ENCODE measurements at places on chromosomes 7 and 10. TPM values are rescaled to one million over a fixed set of nuclear protein-coding genes. Genes with fewer than 3 reads are reported as not detected.
A peak's percentile ranks its signal among the peaks of the same experiment; 100 is the strongest.

GAD2 gene
- not detected for total RNA-seq

DNA sequence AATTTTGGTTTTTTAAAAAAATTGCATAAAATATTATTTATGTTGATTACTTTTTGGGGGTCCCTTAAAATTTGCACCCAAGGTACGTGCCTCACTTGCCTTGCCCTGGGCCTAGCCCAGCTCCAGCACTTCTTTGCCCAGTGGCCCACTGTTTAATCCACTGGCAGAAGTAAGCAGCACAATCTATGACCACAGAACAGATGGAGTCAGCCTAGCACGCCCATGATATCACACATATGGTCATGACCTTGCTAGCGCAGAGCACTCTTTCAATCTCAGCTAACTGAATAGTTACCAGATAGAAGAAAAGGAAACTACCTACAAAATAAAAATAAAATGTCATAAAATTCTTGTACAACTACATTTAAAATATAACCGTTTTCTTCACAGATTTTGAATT lies 5.6 kb downstream of the OGA start:
- DNase-seq: no peak

GIMAP1 gene
- 2.4 TPM for total RNA-seq

DNA sequence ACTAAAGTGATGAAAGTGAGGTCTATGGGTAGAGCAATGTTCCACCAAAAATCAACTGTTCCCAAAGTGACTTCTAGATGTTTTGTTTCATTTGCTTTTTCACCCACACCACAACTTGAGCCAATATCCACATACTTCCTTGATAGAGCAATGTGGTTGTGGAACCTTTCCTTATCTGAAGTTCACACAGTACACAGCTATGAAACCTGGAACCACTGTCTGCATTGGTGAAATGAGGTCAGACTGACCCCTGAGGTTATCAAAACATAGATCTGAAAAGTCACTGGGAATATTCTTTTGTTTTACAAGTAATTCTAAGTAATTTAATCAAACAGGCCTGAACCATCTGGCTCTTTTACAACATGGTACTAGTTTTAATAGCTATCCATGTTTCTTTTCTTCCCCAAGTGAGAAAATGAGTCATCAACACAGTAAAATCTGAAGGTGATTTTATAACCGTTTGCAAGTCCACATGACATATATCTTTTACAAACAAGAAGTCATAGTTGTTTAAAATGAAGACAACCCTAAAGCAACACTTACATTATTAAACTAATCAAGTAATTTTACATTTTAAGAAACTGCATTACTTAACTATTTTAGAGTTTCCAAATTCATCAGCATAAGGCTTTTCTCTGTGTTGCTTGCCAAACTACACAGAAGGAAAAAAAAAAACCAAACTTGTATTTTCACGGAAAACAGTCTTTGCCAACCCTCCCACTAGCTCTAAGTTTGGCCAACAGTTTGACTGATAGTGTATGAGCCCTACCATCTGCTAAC lies 80.3 kb downstream of the LRRC17 start:
- DNase-seq: no peak

GRCh38 chr10:47031901-47032465 lies 120.8 kb downstream of the PTPN20 start:
- peak; percentile 26 for DNase-seq

ZFAND2A gene
- 40.7 TPM for total RNA-seq

TDRD1 gene
- 2.9 TPM for total RNA-seq

ENO4 gene
- total RNA-seq: 0.37 TPM

- DNase-seq: peak; percentile 25
These were observed 72.3 kb downstream of the PRPF18 start for GRCh38 chr10:13658871-13659685.

- no peak for DNase-seq
These were observed 49.6 kb upstream of the MYL10 start for GRCh38 chr7:101678658-101679057.

MKI67 gene
- 39.5 TPM for total RNA-seq

NUDT13 gene
- 3.3 TPM for total RNA-seq

GRCh38 chr7:120320218-120320961 lies 47.4 kb downstream of the KCND2 start:
- DNase-seq: no peak

DNA sequence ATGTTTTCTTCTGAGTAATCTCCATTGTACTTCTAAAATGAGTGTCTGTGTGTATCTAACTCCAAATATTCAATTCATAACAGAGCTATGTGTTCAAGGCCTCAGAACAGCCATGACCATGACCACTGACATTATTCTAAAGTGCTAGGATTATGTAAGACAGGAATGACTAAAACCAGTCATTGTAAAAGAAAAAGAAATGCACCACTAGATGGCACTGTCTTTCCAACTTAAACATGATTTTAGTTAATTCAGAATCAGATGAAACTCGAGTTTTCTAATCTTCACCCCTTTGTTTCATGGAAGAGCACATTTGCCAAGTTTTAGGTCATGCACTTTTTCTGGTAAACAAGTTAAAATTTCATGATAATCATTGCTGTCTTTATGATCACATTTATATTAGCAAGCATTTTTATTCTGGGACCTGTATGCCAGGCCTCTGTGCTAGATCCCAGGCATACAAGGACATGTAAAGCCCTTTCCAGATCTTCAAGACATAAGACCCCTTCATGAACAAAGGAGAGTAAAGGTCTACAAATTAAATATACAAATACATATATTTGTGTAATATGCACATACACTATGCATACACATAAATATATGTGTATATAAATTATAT lies 26.1 kb upstream of the RSU1 start:
- no peak for DNase-seq

DNA sequence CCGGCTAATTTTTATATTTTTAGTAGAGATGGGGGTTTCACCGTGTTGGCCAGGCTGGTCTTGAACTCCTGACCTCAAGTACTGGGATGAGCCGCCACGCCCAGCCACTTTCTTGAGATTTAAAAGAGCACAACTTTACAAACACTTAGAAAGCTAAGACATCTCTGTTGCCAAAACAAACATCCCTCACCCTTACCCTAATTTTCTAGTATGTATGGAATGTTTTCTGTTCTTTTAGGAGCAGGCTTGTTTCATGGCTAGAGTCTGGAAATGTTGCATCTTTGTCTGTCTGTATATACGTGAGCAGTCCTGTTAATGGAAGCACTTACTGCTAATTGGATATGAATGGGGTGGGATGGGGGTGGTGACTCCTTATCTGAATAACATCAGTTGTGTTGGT lies 2.9 kb downstream of the OLAH start:
- no peak for DNase-seq

DNA sequence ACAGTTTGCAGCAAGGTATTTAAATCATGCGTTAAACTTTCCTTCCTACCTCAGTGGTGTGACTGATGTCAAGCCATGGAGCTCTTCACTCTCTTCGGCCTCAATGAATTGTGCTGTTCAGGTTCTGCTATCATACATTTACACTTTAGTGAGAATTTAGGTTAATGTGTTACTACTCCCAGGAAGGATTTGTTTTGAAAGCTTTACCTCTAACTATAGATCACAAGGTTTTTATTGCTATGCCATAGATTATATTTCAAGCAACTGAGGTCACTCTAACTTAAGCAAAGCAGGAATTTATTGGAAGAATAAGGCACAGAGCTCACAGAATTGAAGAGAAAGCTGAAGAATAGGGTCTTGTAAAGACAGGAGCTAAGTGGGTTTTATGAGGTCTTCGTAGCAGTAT lies 11.0 kb upstream of the ADD3 start:
- DNase-seq: no peak

DNA sequence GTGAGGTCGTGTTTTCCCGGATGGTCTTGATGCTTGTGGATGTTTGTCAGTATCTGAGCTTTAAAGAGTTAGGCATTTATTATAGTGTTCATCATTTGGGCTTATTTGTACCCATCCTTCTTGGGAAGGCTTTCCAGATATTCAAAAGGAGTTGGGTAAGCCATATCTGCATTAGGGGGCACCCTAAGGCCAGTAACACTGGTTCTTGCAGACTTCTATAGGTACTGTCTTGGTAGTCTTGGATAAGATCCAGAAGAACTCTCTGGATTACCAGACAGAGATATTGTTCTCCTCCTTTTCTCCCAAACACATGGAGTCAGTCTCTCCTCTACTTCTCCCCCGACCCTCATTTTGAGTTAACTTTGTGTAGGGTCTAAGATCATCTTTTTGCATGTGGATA lies 92.8 kb downstream of the SDK1 start:
- DNase-seq: no peak

DNA sequence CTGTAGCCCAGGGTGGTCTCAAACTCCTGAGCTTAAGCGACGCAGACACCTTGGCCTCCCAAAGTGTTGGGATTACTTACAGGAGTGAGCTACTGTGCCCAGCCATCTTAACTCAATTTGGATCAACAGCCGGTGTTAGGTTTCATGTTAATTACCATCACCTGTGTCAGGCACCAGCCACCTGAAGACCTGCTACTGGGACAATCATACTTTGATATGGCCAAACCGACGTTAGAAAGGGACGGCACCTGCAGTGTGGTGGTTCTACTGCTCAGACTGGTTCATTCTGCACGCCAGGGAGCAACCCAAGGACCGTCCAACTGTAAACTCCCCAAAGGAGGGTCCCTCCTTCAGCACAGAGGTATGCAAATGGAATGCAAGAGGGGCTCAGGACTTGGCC lies 74.2 kb upstream of the CYTH3 start:
- DNase-seq: no peak

DNA sequence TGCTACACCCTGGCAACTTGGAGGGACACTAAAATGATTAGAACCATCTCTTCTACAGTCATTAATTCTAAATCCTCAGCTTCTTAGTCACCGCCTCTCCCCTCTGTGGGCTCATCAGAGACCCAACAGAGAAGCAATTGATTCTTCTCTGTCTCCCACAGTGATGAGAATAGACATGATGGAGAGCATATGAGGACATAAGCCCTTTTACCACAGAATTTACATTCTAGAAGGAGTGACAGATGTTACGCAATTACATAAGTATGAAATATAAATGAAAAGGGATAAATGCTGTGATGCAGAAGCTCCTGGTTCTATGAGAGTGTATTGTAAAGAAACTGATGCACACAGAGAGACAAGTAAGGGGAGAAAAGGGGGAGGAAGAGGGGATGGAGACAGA lies 18.1 kb upstream of the ABCB5 start:
- no peak for DNase-seq

GRCh38 chr10:1462994-1463633 lies 274.2 kb downstream of the ADARB2 start:
- DNase-seq: no peak

DNA sequence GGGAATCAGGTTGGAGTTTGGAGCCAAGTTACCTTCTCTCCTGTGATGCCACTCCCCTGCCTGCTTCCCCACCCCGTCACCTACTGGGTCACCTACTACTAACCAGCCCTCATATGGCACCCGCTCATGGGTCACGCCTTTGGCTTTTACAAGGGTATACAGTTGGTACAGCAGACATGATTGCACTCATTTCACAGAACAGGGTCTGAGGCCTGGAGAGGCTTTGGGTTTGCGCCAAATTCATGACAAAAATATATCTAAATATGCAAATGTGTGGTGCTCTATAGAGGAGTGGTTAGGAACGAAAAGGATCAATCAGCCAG lies 10.7 kb downstream of the CRYGN start:
- no peak for DNase-seq

PSD gene
- 26.1 TPM for total RNA-seq

SLC26A4 gene
- total RNA-seq: 0.08 TPM

ANKRD22 gene
- total RNA-seq: 13.7 TPM

DNA sequence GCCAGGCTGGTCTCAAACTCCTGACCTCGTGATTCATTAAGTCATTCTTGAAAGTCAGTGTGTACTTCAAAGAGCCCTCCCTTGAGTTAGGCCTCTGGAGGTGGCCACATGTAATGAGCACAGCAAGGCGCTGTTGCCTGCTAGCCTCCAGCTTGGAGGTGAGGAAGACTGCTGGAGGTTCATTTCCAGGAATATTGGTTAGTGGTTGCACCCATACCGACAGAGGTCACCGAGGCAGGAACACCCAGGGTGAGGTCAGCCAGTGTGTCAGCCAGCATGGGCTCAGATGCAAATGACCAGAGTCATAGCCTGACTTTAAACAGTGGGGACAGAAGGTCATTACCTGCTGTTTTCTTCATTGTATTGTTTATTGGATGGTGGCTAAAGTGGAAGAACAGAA lies 85.0 kb downstream of the PLPP4 start:
- DNase-seq: no peak

- DNase-seq: no peak
These were observed 37.9 kb downstream of the ADAM12 start for GRCh38 chr10:126350216-126350992.

DNA sequence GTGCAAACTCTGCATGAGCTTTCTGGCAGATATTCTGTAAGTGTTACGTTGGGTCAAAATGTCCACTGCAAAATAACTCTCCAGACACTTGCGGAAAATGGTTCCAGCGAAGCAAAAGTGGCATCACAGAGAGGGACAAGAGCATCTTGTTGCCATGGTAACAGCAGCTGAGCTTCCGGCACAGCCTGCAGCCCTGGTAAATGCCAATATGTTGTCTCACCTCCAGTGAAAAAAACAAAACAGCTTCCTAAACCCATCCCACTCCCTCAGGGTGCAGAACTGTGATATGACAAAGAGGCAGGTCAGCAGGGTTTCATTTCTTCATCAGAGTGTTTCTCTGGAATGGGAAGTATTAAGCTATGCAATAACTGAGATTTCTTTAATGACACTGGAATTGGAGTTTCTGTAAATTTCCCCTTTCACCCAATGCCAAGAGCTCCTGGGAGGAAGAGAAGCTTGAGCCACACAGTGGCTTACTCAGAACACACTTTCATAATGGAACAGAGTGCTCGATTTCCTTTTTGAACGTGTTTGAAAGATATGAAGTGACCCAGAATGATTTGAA lies 65.6 kb downstream of the FOXI2 start:
- DNase-seq: no peak

DNA sequence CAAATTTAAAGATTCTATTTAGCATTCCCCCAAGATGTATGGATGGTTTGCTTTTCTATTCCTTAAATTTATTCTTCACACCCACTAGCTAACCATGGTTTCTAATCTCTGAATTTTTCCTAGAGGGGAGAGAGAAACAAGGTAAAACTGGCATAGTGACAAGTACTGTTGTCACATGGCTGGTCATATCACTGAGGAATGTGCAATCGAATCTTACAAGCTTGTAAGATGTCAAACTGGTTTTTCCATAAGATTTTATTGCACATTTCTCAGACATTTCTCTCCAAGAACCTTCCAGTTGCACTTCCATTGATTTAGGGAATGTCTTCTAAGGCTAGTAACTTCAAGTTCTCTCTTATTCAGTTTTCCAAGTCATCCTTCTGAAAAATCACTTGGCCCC lies 89.8 kb downstream of the MBL2 start:
- DNase-seq: no peak

- DNase-seq: no peak
These were observed 58.9 kb downstream of the PRKAR2B start for GRCh38 chr7:107103369-107103768.

- DNase-seq: no peak
These were observed 71.8 kb downstream of the MALRD1 start for GRCh38 chr10:19120381-19120908.

GRCh38 chr7:132292803-132293202 lies 283.5 kb downstream of the PLXNA4 start:
- DNase-seq: no peak

FMC1 gene
- 23.5 TPM for total RNA-seq
